CD4-positive, alpha-beta T cell treated with Interleukin-2 at 100 ng/mL for 4 hours (primary cell): ENCODE measurements at places on chromosomes 3 and 15.

GRCh38 chr3:4926892-4927291, 52.3 kb upstream of the BHLHE40 start:
- no peak for DNase-seq

- DNase-seq, result no peak
Measured at GRCh38 chr15:81398910-81399551, 25.0 kb upstream of the TMC3 start.

DNA sequence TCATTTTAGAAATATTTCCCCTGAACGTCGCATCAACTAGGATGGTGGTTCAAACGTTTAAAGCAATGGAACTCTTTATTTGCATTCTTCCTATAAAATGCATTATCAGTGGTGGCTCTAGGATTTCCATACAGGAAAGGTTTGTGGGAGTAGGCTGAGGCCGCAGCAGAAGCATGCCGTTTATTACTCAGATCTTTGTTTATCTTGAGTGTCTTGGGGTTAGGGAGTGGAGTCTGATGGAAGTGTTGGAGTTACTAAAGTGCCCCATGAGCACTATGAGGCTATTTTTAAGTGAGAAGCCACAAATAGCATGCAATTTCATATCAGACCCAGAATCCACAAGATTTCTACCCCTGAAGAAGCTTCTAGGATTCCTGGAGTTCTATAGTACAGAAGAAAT, 26.2 kb downstream of the ATOSA start:
- no peak for DNase-seq

GRCh38 chr3:76698136-76698706, 341.7 kb upstream of the ROBO2 start:
- DNase-seq, result no peak

- no peak for DNase-seq
Measured at GRCh38 chr3:130395916-130396315, 50.4 kb downstream of the COL6A5 start.

DNA sequence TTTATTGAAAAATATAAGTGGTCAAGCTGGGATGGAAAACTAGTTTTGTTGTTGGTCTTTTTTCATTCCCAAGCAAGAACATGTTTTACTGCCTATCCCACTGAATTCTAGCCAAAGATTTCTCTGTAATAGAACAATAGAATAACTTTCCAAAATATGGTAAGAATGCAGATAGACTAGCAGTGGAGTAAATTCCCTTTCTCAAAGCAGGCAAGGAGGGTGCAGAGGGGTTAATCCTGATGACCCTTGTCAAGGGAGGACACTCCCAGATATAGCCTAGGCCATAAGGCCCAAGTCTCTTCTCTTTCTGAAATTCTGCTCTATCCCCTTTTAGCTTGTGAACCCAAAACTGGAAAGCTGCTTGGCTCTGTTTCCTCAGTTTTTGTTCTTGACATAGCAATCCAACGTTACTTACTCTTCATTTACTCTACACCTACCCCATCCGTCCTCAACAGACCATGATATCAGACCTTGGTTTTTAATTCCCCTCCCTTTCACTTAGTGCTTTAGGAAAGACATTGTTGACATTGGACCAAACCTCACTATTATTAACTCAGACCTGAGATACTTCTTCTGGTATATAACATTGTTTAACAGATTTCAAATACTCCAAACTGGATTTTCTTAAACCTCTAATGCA, 453.6 kb upstream of the THBS1 start:
- DNase-seq, result no peak

- DNase-seq, result no peak
Measured at GRCh38 chr3:134357914-134358811, 16.1 kb downstream of the AMOTL2 start.
